SK-MEL-5 (cell line): ENCODE measurements at places on chromosomes 6 and 20. TPM values are rescaled to one million over a fixed set of nuclear protein-coding genes. Genes with fewer than 3 reads are reported as not detected.

DNA sequence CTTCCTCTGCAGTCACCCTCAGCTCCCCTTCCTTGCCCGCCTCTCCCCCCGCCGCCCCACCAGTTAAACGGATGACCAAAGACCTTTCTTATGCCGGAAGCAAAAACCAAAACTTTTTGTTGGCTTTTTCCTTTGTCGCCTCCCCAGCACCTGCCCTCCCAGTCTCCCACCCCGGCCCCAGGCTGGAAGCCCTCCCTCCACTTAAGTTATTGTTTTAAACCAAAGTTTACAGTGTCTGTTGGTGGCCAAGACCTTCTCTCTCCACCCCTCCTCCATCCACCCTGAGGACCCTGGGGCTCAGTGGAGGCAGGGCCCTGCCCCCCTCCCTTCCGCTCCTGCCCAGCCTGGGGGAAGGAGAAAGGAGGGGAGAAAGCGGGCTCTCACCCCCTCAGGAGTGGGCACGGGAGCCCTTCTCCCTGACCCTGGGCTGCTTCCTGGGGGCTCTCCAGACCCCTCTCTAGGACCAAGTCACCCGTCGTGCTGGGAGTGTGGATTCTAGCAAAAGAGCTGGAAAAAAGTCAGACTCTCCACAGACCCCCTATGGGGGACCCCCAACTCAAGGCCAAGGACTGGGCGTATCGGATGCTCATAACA, 38.3 kb upstream of the MDFI start:
- DNase-seq, result no peak

DNA sequence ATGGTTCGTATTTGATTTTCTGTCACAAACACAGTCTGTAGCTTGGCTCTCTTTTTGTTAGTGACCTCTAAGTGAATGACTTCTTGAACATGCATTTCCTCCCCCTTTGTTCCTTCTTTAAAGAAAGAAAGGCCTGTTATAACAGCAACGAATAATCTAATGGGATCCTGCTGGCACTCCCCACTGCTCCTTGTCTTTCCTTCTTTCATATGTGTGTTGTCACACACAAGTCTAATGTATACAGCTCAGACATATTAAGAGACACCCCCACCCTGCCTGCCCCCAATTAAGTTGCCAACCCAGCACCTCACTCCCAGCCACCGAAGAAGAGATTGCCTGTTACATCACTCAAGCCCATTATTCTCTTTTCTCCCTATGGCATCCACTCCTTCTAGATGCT, 4.9 kb upstream of the SAMD5 start:
- DNase-seq, result no peak

GRCh38 chr6:44926556-44926955, 401.6 kb upstream of the RUNX2 start:
- peak; percentile 74 for DNase-seq

- no peak for DNase-seq
Measured at GRCh38 chr6:96864216-96865054, 27.2 kb upstream of the GPR63 start.

DNA sequence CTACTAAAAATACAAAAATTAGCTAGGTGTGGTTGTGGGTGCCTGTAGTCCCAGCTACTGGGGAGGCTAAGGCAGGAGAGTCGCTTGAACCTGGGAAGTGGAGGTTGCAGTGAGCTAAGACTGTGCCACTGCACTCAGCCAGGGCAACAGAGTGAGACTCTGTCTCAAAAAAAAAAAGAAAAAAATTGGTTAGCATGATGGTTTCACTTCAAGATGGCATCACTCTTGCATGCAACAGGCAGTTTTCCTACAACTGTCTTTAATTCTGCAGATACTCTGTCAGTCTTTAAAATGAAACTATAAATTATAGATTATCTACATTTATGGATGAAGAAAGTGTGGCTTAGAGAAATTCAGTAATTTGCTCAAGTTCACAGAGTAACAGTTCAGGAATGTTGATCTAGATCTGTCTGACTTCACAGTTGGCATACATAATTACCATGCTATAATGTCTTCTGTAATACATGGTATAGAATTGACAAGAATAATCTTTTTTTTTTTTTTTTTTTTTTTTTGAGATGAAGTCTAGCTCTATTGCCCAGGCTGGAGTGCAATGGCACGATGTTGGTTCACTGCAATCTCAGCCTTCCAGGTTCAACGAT, 27.0 kb downstream of the ITCH start:
- no peak for DNase-seq

- DNase-seq, result no peak
Measured at GRCh38 chr20:43159994-43160393, 29.7 kb downstream of the PTPRT start.

DNA sequence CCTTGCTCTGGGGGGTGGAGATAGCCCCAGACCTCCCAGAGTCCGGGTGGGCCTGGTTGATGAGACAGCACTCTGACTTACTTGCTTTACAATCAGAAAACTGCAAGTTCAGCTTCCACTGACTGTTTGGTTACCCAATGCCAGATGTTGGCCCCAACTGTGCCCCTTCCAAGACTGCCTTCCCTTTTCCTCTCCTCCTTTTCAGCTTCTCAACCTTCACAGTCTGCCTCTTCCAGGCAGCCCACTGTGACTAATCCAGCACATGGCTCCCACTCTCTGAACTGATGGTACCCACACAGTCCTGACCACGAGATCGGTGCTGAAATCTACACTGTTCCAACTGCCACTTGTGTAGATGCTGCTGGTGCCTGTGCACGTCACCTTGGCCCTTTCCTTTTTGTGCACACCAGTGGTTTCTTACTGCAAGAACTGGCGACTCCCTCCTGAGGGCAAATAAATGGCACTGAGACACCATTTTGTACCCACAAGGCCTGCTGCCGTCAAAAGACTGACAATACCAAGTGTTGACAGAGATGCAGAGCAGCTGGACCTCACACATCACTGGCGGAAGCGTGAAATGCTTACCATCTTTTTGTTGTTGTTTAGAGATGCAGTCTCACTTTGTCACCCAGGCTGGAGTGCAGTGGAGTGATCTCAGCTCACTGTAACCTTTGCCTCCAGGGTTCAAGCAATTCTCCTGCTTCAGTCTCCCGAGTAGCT, 1.8 kb upstream of the ARFGAP1 start:
- DNase-seq, result no peak

- no peak for DNase-seq
Measured at GRCh38 chr6:113433335-113433991, 423.7 kb upstream of the MARCKS start.

DNA sequence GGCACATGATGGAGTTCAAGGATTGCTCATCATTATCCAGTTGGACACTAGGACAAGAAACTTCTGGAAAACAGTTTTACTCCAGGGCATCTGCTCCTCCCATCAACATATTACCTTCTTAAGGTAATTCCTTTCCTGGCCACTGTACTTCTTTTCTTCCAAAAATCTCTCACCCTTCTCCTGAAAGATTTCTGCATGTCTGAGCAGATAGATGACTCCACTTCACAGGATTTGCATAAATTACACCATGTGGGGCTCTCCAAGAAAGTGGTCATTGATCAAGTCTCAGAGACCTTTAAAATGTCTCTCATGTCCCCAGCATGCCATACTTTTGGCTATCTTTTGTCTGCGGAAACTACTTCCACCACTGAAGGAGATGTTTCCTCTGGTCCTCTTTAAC, 103.2 kb upstream of the TNFAIP3 start:
- no peak for DNase-seq

- DNase-seq, result no peak
Measured at GRCh38 chr20:16551607-16552006, 21.6 kb downstream of the KIF16B start.

GRCh38 chr20:36205026-36205425, 31.3 kb upstream of the AAR2 start:
- DNase-seq, result no peak

DNA sequence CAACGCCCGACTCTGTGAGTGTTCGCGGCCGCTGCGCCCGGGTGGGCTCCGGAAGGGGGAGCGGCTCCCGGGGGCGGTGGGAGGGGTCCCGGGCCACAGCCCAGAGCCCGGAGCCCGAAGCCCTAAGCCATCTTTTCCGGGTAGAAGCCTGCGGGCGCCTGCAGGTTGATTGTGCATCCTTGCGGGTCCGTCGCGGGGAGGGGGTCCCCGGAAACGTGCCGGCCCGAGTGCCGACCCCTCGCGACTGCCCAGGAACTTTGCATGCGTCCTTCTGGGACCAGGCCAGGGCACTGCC, 413 bp downstream of the PTPRA start:
- DNase-seq, result peak; percentile 41

DNA sequence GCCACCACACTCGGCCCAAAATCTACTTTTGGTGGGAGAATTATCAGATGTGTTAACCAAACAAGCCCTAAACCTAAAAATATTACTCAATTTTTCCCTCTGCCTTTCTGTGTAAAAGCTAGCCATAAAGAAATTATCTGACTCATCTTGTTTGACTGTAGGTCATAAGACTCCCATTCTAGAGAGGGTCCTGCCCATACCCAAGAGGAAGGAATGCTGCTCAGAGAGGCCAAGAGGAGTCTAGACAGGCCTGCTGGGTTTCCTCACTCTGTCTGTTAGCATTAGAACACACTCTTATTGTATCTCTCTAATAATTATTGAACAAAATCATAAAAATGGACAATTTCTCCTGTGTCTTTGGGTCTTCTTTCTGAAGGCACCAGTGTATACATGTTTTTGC, 26.1 kb downstream of the C6orf141 start:
- DNase-seq, result no peak

DNA sequence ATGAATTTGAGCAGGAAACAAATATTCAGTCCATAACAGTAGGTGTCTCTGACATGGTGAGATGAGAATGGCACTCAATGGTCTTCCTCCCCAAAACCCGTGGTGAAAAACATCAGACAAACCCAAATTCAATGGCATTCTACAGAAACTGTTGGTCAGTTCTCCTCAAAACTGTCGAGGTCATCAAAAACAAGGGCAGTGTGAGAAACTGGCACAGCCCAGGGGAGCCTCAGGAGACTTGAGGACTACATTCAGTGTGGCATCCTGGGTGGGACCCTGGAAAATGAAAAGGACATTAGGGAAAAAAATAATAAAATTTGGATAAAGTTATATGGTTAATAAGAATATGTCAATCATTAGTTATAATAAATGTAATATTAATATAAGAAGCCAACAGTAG, 40.6 kb downstream of the LBP start:
- no peak for DNase-seq

DNA sequence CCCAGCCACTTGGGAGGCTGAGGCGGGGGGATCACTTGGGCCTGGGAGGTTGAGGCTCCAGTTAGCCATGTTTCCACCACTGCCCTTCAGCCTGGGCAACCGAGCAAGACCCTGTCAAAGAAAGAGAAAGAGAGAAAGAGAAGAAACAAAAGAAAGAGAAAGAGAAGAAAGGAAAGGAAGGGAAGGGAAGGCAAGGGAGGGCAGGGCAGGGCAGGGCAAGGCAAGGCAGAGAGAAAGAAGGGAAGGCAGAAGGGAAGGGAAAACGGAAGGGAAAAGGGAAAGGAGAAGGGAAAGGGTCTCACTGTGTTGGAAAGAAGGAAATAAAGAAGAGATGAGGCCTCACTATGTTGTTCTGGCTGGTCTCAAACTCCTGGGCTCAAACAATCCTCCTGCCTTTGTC, 47.8 kb upstream of the PBOV1 start:
- no peak for DNase-seq

- DNase-seq, result peak; percentile 67
Measured at GRCh38 chr6:99151634-99152346, 197.7 kb downstream of the FAXC start.

DNA sequence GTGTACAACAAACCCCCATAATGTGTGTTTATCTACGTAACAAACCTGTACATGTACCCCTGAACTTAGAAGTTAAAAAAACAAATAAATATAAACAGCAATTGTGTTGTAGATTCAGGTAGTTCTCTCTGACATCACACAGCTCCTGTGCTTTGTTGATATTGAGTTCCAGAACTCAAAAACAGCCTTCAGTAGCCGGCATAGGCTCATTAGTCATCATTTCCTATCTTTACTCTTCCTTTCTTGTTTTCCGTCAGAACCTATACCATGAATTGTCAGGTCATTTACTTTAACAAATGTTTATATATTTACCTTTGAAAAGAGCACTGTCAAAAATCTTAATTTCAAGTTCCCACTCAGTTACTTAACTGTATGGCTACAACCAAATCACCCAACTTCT, 88.8 kb downstream of the ADTRP start:
- no peak for DNase-seq

DNA sequence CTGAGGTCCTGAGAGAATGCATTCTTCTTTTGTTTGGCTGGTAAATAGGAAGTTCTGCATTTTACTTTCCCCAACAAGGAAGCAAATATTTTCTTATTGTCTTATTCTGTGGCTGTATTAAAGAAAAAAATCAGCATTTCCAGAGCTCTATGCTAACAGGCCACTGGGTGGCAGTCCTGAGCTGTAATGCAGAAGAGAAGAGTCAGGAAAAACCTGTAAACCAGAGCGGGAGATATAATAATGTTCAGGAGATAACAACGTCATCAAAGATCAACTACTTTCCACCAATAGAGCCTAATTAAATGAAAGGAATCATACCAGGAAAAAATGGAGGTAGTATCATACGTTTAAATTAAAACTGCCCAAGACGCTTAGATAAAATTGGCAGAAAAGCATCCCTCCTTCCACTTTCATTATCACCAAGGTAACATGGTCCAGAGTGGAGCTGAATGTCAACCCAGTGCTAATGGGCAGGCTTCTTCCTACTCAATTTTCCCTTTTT, 55.6 kb upstream of the CARMIL1 start:
- DNase-seq, result peak; percentile 85

DNA sequence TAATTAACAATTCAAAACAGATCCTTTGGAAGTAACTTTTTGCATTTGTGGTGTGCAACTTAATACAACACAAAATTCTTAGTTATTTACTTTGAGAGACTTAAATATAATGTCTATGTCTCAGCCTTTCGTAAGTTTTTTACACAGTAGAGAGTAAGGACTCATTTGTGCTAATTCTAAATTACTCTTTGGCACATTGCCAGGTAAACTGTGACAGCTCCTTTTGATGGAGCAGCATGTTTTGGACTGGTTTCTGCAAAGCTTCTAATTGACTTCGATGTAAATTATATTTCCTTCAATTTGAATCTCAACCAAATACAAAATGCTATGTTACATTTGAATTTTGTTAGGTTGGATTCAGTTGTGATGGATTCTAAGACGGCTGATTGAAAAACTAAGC, 450.7 kb upstream of the OPRM1 start:
- DNase-seq, result no peak

- no peak for DNase-seq
Measured at GRCh38 chr6:81763051-81763450, 10.6 kb upstream of the TENT5A start.

GRCh38 chr6:50836231-50836630, 17.6 kb downstream of the TFAP2B start:
- DNase-seq, result no peak

- no peak for DNase-seq
Measured at GRCh38 chr6:47302043-47302442, 7.7 kb downstream of the TNFRSF21 start.

Gene COL9A1
- 3.6 and 7.0 TPM in 2 replicates for total RNA-seq

Gene TRAPPC3L
- total RNA-seq, result 0.21 TPM in 1 of 2 replicates, not detected in the other

Gene TMEM244
- total RNA-seq, result not detected in 2 replicates

Gene RNF39
- total RNA-seq, result not detected in 2 replicates

Gene SLC16A10
- total RNA-seq, result 5.9 and 7.3 TPM in 2 replicates

Gene TNFAIP3
- total RNA-seq, result 107 and 110 TPM in 2 replicates

Gene EEF1A2
- total RNA-seq, result 31.7 and 32.6 TPM in 2 replicates

Gene CUL7
- total RNA-seq, result 18.8 and 20.2 TPM in 2 replicates

Gene MARCKS
- 50.7 and 55.4 TPM in 2 replicates for total RNA-seq

Gene MAPK14
- 28.2 and 28.7 TPM in 2 replicates for total RNA-seq

Gene HLA-DOB
- total RNA-seq, result not detected in 2 replicates

Gene METTL24
- total RNA-seq, result not detected in 2 replicates

Gene ACTR5
- 8.4 and 10.4 TPM in 2 replicates for total RNA-seq

Gene RWDD1
- total RNA-seq, result 53.8 and 57.2 TPM in 2 replicates
